ENCODE measurements at places on chromosomes 6 and 20.

DNA sequence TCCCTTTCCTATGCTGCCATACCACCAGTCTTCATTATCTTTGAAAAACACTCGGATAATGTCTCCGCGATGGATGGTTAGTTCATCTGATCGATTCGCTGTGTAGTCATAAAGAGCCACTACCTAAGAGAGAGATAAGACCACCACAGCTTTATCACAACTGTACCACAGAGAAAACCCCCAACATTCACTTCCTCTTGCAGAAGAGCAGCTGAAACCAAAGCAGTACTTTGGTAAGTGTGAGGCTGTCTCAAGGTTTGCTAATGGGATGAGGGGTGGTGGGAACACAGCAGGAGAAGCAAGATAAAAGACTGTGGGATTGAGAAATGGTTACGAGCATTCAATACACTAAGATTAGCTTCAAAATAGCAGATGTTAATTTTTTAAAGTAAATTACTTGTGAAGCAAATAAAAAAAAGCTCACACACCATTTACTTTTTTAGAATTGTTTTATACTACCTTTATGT, 142.1 kb downstream of the MYB start:
- DNase-seq, result peak; percentile 3

- no peak for DNase-seq
Measured at GRCh38 chr6:89667872-89668556, 29.5 kb upstream of the LYRM2 start.

GRCh38 chr6:134813146-134813545, 136.8 kb downstream of the ALDH8A1 start:
- no peak for DNase-seq

GRCh38 chr20:38216746-38217595, 43.6 kb downstream of the KIAA1755 start:
- no peak for DNase-seq

- DNase-seq, result no peak
Measured at GRCh38 chr20:57786304-57786932, 76.6 kb upstream of the PMEPA1 start.

GRCh38 chr6:159313018-159313417, 143.8 kb downstream of the FNDC1 start:
- no peak for DNase-seq

DNA sequence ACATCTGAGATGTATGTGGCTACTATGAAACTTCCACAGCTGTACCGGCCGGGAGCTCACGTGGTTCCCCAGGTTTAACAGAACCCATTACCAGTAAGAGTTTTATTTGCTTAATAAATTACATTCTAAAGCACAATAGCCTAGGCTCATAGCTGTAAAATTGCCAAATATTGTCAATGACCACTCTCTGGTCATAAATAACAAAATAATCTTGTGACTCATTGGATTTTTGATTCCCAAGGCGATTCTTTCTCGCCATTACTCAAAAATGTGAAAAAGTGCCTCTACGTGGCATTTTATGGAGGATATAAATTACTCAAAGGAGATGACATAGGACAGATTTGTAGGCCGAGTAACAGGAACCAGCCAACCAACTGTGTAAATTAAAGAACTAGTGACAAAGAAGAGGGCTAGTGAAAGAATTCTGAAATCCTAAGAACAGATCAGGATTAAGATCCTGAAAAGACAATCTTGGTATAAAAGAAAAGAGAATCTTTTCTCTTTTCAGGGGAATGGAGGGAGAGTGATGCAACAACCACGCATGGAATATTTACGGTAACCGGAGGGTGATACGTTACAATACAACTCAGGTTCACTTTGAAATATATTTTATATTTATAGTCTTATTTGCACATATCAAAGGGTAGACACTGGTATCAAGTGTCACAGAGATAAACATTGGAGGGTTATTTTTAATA, 199.7 kb downstream of the FOXC1 start:
- no peak for DNase-seq

Measured in CD4-positive, alpha-beta T cell treated with Interleukin-1 beta for 1 hour (primary cell).